ENCODE measurements at places on chromosomes 7 and 10.

GRCh38 chr10:71575451-71575850, 144.1 kb downstream of the C10orf105 start:
- no peak for DNase-seq

DNA sequence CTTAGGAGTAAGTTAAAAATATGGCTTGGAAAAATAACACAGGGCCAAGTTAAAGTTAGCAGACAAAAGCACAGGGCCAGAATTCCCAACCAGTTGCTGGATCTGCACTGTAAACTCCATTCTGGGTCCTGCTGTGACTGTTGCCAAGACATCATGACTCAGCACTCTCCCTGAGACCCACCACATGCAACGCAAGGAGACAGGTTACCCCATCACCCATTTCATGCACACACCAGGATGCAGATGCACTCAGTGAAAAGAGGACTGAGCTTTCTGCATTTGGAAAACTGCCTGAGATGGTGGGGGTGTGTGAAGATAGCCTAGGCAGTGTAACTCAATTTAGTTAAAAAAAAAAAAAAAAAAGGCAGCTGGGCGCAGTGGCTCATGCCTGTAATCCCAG, 97.6 kb upstream of the ZNF438 start:
- DNase-seq = no peak

DNA sequence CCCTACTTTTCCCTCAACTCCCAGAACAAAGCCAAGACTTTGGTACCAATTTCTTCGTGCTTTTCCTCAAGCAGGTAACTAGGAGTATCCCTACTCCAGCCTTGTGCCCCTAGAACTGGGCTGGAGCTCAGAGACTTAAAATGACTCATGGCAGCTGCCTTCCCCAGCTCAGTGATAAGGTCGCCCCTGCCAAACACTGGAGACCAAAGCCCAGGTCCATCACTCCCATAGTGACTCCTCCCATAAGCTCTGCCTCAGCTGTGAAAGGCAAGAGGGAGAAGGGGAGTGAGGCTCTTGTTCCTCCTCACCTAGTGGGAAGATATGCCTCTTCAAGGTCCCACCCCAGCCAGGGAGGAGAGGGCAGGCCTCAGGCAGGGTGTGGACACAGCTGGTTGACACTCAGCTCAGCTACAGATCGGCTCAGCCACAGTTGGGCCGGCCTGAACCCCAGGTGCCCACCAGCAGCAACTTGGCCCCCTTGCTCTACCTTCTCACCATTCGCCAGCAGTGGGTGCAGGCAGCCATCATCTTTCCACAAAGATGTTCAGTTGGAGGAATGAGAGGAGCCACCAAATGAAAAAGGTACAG, 13.8 kb upstream of the CYREN start:
- DNase-seq = no peak

- no peak for DNase-seq
Observed at GRCh38 chr7:155340071-155340531, 42.4 kb downstream of the INSIG1 start.

- no peak for DNase-seq
Observed at GRCh38 chr10:3312403-3312940, 139.9 kb upstream of the PITRM1 start.

GRCh38 chr10:64196638-64197315, 675.6 kb downstream of the REEP3 start:
- DNase-seq = no peak

DNA sequence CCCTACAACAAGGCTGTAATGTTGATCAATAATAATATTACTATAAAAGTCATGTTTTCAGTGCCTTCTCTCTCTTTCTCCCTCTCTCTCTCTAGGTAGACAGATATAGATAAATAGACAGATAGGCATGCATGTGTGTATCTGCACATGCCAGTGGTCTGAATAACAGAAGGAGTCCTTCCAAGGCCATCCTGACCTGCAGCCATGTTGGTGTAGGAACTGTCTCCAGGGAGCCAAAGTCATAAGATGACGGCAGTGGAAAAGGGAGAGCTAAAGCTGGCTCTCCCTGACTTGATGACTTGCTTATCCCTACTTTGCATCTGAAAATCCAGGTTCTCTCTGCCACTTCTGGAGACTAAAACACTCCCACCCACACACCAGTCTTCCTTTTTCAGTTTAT, 113.0 kb downstream of the TRIL start:
- no peak for DNase-seq

- DNase-seq = no peak
Observed at GRCh38 chr7:20223356-20223755, 6.2 kb upstream of the MACC1 start.

DNA sequence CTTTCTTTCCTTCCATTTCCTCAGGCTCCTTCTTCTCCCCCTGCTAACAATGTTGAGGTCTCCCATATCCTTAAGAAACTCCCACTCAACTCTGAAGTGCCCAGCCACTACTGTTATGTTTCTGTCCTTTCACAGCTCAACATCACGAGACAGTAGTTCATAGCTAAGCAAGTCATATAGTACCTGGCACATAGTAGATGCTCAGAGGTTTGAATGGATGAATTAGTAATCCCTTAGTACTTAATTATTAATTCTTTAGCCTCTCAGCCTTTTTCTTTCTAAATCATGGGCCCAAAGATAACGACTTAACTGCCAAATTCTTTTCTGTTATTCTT, 22.6 kb downstream of the CSGALNACT2 start:
- no peak for DNase-seq

- no peak for DNase-seq
Observed at GRCh38 chr7:157664871-157665633, 328.2 kb downstream of the DNAJB6 start.

- no peak for DNase-seq
Observed at GRCh38 chr10:21078410-21079329, 181.6 kb upstream of the NEBL start.

- no peak for DNase-seq
Observed at GRCh38 chr7:39948375-39948955, 1.6 kb upstream of the CDK13 start.

- no peak for DNase-seq
Observed at GRCh38 chr10:6114805-6115341, 26.0 kb downstream of the RBM17 start.

All from SK-N-MC (cell line).